T-helper 17 cell (primary cell): ENCODE measurements at places on chromosomes 6 and 20. TPM values are rescaled to one million over a fixed set of nuclear protein-coding genes. Genes with fewer than 3 reads are reported as not detected.

- no peak overlapping the region for H3K4me3 ChIP-seq
- peaks cover 5% of the 10 kb centered on the region for H3K36me3 ChIP-seq
- H3K4me1 ChIP-seq = no peaks in the 10 kb centered on the region
- peaks cover 27% of the 10 kb centered on the region for H3K27me3 ChIP-seq
- H3K27ac ChIP-seq = no peak overlapping the region
- DNase-seq = no peak
These were observed 31.1 kb upstream of the CARMIL1 start for GRCh38 chr6:25248123-25248522.

GRCh38 chr6:57294862-57295445 is 22.5 kb upstream of the PRIM2 start:
- DNase-seq = no peak
- peaks cover 3% of the 10 kb centered on the region for H3K4me1 ChIP-seq
- H3K27me3 ChIP-seq = no peaks in the 10 kb centered on the region

- no peak for DNase-seq
- no peaks in the 10 kb centered on the region for H3K27me3 ChIP-seq
- H3K4me3 ChIP-seq = no peak overlapping the region
- H3K27ac ChIP-seq = no peak overlapping the region
These were observed 47.8 kb upstream of the MAP7 start for GRCh38 chr6:136598048-136598447.

GRCh38 chr6:33950472-33950881 is 146.7 kb upstream of the MLN start:
- peaks cover 2% of the 10 kb centered on the region for H3K4me1 ChIP-seq
- peaks cover 9% of the 10 kb centered on the region for H3K27me3 ChIP-seq
- H3K27ac ChIP-seq = no peak overlapping the region
- no peak overlapping the region for H3K4me3 ChIP-seq
- no peak for DNase-seq

GRCh38 chr6:140590641-140591040 is 1216.2 kb upstream of the CITED2 start:
- DNase-seq = no peak
- H3K4me1 ChIP-seq = no peaks in the 10 kb centered on the region
- no peak overlapping the region for H3K4me3 ChIP-seq
- no peak overlapping the region for H3K27ac ChIP-seq
- H3K27me3 ChIP-seq = no peaks in the 10 kb centered on the region
- no peaks in the 10 kb centered on the region for H3K36me3 ChIP-seq

The UNC5CL gene
- 4.9 TPM for total RNA-seq

The GNMT gene
- 1.5 TPM for total RNA-seq

The MLN gene
- total RNA-seq = not detected

The NHSL1 gene
- 1.0 TPM for total RNA-seq

The HLA-G gene
- total RNA-seq = 0.85 TPM
